Stimulated activated naive CD8-positive, alpha-beta T cell treated with anti-CD3 and anti-CD28 coated beads, Interleukin-15, amount 100 ng/mL, for 72 hours (primary cell): ENCODE measurements at places on chromosomes 2 and 18.
A peak's percentile ranks its signal among the peaks of the same experiment; 100 is the strongest.

DNA sequence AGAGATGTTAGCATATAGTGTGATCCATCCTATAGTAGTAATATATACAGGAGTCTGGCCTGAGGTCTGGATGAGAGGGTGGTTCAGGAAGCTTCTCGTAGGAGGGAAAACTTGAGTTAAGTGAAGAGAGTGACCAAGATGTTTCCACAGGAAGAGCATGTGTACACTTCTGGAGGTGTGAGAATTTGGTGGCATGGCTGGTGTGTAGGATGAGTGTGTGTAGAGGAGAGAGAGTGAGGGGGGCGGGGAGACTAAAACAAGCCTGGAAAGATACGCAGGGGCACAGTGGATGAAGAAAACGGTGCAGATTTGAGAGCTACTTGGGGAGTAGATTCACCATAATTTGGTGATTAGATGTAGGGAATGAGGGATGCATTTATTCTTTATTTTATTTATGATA lies 43.5 kb upstream of the CTLA4 start:
- no peak for DNase-seq

GRCh38 chr2:32453242-32454062 lies 96.6 kb downstream of the BIRC6 start:
- no peak for DNase-seq

- no peak for DNase-seq
Measured at GRCh38 chr2:146785101-146785500, 1059.7 kb upstream of the ACVR2A start.

- no peak for DNase-seq
Measured at GRCh38 chr2:6525475-6525964, 340.2 kb downstream of the CMPK2 start.

DNA sequence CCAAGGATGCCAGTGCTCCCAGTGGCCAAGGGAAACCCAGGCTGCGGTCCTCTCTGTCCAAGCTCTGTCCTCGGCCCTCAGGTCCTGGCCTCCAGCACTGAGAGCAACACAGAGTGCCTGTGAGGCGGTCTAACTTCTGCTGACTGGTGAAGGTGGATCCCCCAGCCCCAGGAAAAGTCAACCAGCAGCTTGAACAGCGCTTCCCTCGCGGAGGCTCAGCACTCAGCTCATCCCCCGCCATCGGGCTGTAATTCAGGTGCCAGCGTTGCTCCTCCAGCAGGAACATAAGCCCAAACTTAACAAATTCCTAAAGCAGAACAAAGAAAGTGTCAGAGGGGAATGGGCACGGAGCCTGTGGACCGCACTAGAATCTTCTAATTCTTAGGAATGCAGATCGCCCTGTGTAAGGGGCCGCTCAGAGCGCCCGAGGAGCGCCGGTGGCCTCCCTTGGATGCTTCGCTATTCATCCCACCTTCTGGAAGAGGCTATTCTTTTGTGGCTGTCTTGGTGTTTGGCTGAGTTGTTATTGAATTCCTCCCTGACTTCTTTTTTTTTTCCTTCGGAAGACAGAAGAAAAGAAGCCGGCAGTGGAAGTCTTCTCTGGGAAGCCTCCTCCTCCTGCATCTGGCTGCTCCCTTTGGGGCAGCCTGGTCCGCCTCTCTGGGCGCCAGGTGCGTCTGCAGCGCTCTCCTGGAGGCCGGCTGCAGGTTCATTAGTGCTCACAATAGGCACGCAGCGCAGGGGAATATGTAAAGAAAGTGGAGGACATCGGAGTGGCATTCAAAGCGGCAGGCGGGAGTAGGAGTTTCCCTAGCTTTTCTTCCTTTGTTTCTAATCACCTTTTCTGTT lies 905.6 kb downstream of the TSN start:
- no peak for DNase-seq

GRCh38 chr2:230685178-230685577 lies 27.5 kb upstream of the CAB39 start:
- DNase-seq, result no peak

DNA sequence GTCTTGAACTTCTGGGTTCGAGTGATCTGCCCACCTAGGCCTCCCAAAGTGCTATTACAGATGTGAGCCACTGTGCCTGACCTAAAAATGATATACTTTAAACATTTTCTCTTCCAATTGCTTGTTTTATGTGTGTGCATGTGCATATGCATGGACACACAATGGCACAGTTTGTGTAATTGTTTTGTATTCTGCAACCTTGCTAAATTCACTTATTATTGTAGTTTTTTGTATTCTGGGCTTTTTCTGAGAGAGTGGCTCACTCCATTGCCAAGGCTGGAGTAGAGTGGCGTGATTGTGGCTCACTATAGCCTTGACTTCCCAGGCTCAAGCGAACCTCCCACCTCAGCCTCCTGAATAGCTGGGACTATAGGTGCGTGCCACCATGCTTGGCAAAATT lies 8.1 kb downstream of the HAT1 start:
- no peak for DNase-seq

GRCh38 chr2:100767224-100767653 lies 52.7 kb upstream of the NPAS2 start:
- no peak for DNase-seq

- no peak for DNase-seq
Measured at GRCh38 chr2:8409461-8410260, 272.2 kb upstream of the ID2 start.

GRCh38 chr2:124526221-124526620 lies 501.1 kb downstream of the CNTNAP5 start:
- no peak for DNase-seq

DNA sequence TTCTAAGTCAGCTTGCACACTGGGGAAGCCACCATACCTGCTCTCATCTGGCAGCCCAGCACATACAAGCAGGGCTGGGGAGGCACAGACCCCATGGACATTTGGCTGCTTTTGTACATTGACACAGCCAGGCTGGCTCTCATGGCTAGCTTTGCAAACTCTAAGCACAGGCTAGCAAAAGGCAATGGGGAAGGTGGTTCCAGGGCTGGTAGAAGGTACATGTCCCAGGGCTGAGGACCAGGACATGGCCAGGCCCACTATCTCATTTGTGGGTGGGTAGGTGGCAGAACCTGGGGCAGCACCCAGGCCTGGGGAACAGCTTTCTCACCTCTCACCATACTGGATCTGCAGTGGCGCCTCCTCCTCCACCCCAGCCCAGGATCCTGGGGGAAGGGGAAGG lies 90.9 kb downstream of the HS1BP3 start:
- no peak for DNase-seq

- DNase-seq, result no peak
Measured at GRCh38 chr2:9388950-9389911, 34.1 kb downstream of the ITGB1BP1 start.

GRCh38 chr2:193966590-193966989 lies 1690.4 kb upstream of the SLC39A10 start:
- no peak for DNase-seq

DNA sequence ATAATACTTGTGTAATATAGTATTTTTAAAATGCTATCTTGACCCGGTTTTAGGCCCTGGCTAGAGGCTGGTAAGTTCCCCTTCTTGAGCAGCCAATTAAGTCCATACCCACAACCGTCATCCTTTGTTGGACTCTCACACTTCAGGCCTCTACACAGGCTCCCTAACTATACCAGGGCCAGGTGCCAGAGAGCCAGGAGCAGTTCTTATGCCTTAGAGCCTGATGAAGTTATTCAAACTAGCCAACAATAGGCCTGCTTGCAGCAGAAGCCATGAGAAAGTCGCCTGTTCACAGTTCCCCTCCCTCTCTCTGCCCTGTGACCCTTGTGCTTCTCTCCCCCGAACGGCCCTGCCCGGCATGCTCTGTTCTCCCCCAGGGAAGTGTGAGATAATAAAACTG lies 454.2 kb upstream of the KLHL29 start:
- DNase-seq, result no peak

DNA sequence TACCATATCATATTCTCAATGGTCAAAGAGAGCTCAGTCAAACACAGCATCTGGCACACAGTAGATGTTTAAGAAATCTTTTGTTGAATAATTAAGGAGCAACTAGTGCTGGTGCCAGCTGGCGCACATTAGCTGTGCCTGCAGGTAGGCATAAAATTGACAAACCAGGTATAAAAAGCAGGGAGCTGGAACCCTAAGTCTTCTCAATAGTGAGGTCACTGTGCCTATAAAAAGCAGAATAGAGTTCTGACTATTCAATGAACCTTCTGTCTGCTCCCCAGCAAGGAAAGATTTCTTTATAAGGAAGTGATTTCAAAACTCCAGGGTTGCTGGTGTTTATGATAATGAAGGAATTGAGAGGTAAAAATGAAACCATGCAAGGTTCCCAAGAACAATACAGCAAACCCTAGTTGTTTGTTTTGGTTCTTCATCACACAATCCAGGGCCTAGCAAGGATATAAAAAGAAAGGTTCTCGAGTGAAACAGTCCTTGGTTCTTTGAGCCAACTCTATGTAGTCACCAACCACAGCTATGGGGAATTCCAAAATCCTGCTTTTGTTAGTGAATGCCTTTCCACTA lies 76.1 kb downstream of the THADA start:
- DNase-seq, result no peak

- no peak for DNase-seq
Measured at GRCh38 chr2:54109848-54110247, 5.6 kb upstream of the ACYP2 start.

DNA sequence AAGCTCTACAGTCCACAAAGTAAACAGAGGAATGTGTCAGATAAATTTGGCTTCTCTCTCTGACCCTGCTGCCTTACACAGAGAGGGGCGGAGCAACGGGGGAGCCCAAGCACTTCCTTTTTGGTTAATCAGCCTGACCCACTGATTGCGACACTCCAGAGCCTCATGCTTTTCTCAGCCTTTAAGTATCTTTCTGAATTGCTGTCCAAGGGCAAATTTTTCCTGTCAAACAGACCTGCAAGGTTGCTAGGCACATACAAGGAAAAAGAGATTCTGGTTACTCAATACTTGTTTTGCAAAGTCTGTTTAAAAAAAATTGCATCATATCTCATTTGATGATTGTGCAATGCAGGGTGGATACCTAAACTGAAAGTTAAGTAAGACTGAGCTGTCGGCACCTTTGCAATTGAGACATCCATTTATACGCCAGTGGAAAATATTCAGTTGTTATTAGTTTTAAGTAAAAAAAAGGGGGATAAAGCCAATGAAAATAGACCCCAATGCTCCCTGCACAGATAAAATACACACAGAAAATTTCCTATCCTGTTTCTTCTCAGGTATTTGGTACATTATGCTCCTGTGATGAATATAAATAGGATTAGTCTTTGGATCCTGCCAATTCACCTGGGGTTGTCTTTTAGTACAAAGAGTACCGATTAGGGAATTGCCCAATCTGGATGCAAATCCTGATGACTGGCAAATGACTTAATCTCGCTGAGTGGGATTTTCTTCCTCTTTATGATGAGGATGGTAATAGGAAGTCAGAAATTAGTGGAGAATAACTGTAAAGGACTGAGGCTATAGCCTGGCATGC lies 260.2 kb upstream of the TRIB2 start:
- DNase-seq, result peak; percentile 83

- DNase-seq, result no peak
Measured at GRCh38 chr2:185645529-185645928, 93.1 kb upstream of the FSIP2 start.

GRCh38 chr18:6106091-6106685 lies 210.9 kb upstream of the TMEM200C start:
- DNase-seq, result no peak

DNA sequence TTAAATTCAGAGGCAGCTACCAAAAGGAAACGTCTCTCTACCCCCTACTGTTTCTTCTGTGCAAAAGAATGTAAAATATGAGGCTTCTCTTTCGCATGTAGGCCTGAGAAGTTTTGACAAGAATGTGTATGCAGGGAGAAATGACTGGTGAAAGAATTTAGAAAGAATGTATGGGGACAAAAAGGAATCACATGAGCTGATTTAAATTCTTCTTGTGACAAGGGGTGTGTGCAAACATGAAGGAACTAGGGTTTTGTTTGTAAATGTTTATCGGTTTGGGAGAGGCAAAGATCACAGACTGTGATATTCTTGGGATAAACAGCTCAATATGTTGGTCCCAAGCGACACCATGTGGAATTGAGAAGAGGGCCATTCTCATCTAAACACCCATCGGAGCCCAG lies 345.2 kb upstream of the VRK2 start:
- DNase-seq, result no peak

DNA sequence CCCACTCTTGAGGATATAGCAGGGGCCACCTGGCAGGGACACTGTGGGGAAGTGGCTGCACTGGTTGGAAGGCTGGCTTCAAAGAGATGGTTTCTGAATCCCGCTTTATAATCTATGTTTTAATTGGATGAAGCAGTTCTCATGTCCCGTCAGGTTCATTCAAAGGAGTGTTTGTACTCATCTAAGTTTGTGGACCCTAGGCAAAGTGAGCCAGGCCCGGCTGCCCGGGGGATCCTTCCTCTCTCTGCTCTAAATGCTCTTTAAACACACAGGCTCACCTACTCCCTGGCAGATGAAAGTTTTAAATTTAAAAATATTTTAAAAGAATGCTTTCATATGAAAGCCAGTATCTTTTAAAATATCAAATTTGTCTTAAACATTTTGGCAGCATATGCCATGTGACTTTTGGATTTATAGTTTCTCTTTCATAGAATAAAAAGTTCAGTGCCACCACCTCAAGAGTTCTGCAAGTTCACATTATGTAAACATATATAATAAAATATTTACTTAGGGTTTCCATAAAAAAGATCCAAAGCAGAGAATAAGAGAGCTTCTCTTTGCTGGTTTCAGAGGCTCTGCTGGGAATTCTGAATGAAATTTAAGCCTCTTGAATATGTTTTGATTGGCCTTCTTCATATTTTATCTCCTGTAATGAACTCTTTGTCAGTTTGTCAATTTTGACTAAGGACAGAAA lies 143.5 kb upstream of the ALPP start:
- DNase-seq, result no peak

DNA sequence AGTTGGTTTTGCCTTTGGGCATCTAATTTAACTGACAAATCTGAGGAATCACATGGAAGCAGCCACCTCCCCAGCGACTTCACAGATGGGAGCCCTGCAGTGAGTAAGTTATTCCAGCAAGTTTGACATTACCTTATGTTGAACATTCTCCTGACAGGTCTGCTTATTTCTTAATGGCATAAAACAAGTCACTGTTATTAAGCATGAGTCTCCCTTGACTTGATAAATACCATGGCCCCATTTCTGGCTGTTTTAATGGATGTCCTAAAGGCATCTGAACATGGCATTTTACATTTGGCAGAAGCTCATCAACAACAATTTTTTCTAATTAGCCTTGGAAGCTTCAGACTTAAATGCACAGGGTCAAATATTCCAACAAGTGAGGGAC lies 92.6 kb upstream of the CREB1 start:
- no peak for DNase-seq

- DNase-seq, result no peak
Measured at GRCh38 chr18:25229081-25229480, 122.9 kb downstream of the ZNF521 start.

- DNase-seq, result no peak
Measured at GRCh38 chr2:65727816-65728215, 295.4 kb upstream of the SPRED2 start.

DNA sequence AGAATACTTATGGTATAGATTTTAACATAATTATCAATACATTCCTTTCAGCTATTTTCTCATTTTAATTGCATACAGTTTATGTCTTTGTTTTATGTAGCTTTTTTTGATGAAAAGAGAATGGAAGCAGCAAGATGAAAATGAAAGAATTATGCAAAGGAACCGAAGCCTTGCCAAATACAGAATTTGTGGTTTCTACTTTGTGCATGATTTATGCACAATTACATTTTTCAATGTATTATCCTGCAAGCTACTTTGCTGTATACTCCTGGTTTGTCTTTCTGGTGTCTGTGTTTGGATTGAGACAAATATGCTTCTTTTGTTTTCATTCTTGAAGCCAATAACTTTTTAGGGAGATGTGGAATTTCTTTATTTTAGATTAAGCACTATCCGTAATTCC lies 1642.6 kb upstream of the CELF4 start:
- no peak for DNase-seq
